C1 segment of cervical spinal cord (tissue), 14 donors: ENCODE measurements at places on chromosomes 1 and 21.

DNA sequence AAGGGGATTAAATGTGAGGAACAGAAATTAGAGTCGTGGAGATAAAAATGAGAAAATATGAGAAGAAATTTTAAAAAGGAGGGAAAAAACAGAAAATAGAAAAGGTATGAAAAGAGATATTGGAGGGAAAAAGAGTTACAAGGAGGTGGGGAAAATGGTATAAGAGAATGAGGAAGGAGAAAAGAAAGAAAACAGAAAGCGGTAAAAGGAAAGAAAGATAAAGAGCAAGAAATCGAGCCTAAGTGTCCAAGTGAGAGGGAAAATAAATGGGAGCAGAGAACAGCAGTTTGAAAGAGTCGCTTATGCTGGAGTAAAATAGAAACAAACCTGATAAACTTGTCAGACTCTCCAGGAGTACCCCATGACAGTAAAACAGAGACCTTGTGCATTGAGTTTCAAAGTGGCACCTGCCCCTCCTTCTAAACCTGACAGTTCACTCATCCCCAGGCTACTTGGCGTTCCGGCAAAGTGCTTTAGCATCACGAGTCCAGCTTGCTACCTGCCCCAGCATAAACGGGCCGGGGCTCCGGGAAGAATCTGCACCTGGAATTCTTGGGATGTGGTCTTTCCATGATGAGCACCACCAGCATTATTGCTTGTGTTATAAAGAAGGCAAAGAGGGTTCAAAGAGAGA lies 585 bp downstream of the NEGR1 start:
- peak; percentile 65 for DNase-seq

GRCh38 chr1:25820247-25821111 lies 725 bp downstream of the MTFR1L start:
- no peak for DNase-seq

DNA sequence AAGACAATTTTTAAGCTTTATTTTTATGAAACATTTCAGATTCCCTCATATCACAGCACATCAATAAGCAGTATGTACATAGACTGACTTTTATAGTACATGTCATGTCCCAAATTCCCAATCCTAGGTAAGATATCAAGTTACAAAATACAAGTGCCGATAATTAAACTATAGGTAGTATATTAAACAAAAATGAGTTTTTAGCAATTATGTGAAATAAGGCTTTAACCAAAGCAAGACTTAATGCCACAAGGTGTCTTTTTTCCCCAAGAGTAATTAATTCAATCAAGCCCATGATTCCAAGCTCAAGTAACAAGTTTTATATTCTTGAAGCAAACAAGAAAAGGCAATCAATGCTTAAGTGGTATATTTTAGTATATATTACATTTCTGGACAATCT lies 4.9 kb downstream of the EXOC8 start:
- DNase-seq: no peak

DNA sequence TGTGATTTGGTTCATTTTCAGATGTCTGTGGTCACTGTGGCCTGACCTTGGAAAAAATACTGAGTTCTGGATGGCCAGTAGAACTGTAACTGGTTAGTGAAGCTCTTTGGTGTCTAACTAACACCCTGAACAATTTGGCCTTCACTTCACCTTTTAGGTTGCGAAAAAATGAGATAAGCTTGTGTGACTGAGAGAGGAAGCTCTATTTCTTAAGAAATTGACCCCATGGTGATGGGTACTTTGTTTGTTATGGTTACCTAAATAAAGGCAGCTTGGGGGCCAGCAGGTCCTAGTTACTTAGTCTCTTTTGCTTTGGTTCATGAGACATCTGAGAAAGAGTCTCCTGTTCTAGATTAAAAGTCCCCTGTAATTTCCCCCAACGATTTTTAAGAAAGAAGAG lies 181.6 kb downstream of the ZNF326 start:
- no peak for DNase-seq

DNA sequence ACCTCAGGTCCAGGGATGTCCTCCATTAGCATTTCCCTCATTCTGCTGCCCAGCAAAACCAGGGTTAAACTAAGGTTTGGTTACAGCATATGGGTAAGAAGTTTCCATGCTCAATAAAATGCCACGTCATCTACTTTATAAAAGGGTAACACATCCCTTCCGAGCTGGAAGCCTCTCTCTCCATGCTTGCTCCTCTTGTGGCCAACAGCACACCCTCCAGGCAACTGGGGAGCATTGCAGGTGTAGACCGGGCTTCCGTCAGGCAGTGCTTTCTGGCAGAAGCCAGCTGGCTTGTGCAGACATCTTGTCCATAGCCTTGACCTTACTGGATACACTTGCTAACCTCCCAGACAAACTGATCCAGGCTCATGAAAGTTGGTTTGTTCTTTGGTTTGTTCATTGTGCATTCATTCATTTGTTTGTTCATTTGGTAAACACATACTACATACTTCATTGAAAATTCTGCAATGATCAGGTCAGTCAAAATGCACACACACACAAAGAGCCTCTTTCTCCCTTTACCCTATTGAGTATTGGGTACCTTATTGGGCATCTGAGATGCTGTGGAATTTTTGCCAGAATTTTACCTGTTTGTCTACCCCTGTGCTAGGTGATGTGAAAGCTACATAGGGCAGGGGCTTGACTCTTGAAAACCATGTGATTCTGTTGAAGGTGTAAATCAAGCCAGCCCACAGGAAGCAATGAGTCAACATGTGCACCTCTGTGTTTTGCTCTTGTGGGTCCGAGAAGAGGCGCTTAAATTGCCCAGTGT lies 422.8 kb downstream of the CAMTA1 start:
- no peak for DNase-seq

DNA sequence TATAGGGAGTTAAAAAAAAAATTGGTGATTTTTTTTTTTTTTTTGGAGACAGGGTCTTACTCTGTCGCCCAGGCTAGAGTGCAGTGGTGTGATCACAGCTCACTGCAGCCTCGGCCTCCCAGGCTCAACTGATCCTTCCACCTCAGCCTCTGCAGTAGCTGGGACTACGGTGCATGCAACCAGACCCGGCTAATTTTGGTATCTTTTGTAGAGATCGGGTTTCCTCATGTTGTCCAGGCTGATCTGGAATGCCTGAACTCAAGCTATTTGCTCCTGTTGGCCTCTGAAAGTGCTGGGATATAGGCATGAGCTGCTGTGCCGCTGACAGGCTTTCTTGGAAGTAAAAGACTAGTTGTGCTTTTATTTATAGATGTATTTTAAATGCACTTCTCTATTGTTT lies 3.0 kb downstream of the CDC42 start:
- DNase-seq: no peak

DNA sequence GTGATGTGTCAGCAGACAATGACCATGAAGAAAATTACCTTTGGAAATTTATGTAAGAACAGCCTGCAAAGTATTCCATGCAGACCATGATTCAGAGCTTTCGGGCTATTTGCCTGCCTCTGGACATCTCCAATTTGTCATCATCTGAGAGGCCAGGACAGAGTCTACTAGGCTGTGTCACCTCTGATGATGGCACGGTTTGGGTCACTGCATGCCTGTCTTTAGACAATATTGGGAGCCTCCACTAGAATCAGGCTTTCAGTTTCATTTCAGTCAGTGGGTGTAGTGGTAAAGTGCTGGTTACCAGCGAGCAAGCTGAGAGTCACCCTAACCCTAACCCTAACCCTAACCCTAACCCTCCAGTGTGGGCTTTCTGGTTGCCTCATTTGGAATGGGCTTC lies 80.8 kb downstream of the KCNJ6 start:
- no peak for DNase-seq

DNA sequence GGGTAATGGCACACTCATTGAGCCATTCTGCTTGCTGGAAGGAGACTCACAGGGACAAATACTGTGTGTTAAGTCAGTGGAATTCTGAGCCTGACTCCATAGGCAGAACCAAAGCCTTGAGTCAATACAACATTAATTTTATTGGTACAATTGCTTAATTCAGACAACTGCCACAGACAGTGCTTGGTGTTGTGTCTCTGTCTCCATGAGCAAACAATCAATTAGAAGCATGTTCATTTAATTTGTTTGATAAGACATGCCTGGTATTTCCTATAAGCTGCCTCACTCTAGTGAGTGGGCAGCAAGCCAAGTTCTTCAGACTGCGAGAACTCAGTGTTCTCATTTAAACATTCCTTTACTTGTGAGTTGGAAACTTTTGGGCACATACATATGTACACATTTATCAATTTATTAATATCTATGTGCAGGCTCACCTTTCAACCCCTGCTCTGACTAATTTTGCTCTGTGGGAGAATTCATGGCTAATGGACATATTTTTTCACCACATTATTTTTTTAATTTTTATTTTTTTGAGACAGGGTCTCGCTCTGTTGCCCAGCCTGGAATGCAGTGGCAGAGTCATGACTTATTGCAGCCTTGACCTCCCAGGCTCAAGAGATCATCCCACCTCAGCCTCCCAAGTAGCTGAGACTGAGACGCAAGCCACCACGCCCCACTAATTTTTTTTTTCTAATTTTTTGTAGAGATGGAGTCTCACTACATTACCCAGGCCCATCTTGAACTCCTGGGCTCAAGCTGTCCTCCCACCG lies 4.5 kb upstream of the SRSF10 start:
- DNase-seq: no peak

DNA sequence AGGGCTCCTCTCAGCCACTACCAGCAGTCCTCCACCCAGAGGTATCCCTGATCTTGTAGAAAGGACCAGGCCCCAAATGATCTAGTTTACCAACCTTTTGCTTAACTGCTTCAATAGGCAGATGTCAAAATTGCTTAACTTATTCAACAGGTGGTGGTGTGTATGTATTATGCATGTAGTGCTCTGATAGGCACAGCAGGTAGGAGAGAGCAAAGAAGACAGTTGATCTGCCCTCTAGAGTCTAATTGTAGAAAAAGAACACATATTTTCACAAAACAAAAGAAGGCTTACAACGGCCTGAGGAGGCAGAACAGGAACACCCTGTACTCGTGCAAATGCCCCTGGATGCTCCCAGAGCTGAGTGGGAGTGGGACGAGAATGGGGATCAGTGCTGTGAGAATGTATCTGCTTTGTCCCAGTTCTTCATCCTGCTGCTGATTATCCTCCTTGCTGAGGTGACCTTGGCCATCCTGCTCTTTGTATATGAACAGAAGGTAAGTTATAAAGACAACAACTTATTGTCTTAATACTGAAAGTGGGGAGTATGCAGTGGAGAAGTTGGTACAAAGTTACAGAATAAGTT lies 21.1 kb downstream of the CD53 start:
- no peak for DNase-seq

- DNase-seq: no peak
Observed at GRCh38 chr1:230237805-230238204, 170.8 kb downstream of the GALNT2 start.

DNA sequence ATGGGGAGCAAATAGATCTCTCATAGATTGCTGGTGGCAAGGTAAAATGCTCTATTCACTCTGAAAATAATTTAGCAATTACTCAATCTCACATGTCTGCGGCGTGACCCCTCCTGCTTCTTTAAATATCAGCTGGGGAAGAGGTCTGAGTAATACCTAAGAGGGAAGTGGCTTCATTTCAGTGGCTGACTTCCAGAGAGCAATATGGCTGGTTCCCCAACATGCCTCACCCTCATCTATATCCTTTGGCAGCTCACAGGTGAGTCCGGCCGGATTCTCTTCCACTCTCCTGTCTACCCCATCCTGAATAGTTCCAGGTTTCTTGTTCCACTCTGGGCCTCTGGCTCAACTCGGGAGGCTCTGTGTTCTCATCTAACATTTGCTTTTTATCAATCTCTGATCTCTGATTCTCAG lies at the start of gene SLAMF7:
Gene SLAMF7 (plus strand): TSS at position 150 of the 414 bp plus-strand sequence. CDS start 55 bp downstream, at position 205.
- no peak for DNase-seq

GRCh38 chr1:111082421-111083203 lies 57.3 kb downstream of the DRAM2 start:
- no peak for DNase-seq

DNA sequence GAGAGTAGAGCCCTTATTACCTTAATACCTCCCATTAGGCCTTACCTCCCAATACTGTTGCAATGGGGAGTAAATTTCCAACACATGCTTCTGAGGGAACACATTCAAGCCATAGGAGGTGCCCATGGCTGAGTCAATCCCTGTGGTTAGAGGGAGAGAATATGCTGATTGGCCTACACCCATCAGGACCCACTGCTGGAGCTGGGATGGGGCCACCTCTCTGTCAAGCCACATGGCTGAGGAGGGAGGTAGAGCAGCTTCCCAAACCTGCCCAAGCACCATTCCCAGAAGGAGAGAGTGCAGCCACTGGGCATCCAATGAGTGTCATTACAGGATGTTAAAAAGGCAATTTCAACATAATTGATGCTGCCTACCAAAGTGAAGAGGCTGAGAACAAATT lies 228.1 kb downstream of the C1orf94 start:
- no peak for DNase-seq

DNA sequence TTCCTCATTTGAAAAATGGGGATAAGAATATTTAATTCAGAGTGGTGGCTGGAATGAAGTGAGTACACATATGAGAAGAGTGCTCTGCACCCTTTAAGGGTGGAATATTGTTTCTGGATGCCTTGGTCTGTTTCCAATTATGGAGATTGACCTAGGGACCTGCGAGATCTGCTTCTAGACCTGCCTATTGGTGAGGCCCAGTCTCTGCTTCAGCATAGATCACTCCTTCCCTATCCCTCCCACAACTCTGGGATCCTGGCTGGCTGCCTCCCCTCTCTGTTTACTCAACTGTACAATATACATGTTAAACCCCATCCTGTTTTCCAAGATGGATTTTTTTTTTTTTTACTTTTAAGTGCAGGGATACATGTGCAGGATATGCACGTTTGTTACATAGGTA lies 6.4 kb upstream of the LDLRAD1 start:
- no peak for DNase-seq

- DNase-seq: no peak
Observed at GRCh38 chr1:22484706-22485345, 33.2 kb downstream of the ZBTB40 start.

GRCh38 chr1:81678779-81679178 lies 122.0 kb upstream of the ADGRL2 start:
- DNase-seq: no peak

DNA sequence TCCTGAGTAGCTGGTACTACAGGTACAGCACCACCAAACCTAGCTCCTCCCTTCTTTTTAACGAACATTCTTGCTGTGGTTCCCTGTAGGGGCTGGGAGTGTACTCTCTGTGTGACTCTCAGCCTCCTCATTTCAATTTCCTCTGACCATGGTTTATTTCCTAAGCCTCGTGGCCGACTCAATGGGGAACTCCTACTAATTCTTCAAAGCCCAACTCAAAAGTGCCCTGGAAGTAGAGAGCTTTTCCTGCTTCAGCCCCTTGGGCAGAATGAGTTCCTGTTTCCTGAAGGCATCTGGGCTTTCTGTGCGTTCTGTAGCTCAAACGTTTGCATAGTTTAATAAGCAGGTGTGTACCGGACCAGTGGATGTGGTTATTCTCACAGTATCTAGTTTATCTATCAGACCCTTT lies 70.9 kb upstream of the ACOT11 start:
- no peak for DNase-seq

- DNase-seq: no peak
Observed at GRCh38 chr21:38306433-38307141, 49.8 kb downstream of the KCNJ15 start.

- peak; percentile 22 for DNase-seq
Observed at GRCh38 chr1:186618401-186619170, 61.6 kb downstream of the PTGS2 start.
